ENCODE measurements at places on chromosomes 3 and 15. TPM values are rescaled to one million over a fixed set of nuclear protein-coding genes. Genes with fewer than 3 reads are reported as not detected.
A peak's percentile ranks its signal among the peaks of the same experiment; 100 is the strongest.

DNA sequence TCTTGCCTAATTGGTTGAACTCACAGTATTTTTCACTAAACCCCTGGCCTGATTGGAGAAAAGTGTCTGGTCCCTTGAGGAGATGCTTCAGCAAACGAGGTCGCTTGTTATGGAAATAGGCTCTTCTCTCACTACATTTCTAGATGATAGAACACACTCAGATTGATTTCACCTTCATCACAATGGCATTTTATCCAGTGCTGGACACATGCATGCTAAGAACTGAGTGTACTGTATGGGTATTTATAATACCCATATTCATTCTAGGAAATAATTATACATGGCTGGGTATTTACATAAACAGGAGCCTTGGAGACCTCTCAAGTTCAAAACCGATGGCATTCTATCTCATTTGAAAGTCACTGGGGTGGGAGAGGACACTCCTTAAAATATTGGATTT is 444.9 kb downstream of the LPP start:
- no peak for DNase-seq

DNA sequence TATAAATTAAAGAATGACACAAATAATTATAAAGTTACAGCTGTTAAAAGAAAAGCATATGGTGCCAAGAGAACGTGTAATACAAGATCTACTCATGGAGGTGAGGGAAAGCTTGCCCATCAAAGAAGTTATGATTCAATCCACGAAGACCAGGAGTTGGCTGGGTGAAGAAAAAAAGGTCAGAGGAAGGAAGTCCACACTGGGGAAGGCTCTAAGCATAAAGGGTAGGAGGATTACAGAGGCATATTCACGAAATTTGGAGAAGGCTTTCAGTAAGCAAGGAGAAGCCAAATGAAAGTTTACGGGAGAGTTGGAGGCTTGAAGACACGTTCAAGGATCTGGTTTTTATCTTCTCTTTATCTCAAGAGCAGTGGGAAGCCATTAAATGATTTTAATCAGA is 1.8 kb upstream of the TGFBR2 start:
- DNase-seq, result no peak

GRCh38 chr3:65408531-65409175 is 630.1 kb downstream of the MAGI1 start:
- no peak for DNase-seq

- DNase-seq, result no peak
These were observed 28.3 kb downstream of the MELTF start for GRCh38 chr3:197001106-197001971.

- no peak for DNase-seq
These were observed 59.8 kb upstream of the MEX3B start for GRCh38 chr15:82105451-82106215.

DNA sequence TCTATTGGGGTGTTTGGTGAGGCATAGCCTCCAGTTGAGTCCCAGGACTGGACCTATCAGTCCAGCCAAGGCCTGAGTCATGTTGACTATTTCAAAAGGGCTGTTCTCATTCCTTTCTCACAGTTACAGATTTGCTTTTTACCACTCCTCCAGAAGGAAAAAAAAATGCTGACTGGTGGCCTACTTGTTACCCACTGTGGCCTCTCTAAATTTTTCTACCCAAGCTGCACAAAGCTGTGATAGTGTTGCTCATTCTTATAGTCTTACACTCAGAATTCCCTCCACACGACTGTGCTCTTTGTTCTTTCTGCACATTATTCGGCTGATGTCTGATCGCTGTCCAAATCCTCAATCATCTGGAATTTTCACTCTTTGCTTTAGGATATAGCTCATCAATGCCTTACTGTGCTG is 1142.2 kb downstream of the IGSF11 start:
- DNase-seq, result no peak

DNA sequence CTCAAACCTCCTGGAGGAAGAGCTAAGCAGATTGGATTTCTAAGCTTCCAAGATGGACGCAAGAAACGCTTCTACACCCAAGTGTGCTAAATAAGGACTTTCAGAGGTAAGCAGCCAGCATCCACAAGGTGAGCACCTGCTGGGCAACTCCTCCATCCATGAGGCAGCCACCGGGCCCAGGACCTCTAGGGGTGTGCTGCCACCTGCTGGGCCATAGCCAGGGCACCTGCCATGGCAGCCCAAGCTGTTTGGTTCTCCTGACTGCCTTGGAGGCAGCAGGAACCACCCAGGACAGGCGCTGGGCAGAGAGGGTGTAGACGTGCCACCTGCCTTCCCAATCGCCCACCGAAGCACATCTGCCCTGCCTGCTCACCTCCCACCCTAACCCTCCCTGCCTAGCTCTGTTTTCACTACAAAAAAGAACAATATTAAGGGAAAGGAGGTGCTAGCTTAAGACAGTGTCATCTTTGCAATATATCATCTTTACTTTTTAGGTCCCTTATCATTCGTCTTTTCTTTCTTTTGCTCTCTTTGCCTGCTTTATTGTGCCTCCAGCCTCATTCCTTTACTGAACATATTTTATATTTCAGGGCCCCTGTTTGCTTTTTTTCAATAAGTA is 12.9 kb downstream of the C15orf62 start:
- DNase-seq, result no peak

DNA sequence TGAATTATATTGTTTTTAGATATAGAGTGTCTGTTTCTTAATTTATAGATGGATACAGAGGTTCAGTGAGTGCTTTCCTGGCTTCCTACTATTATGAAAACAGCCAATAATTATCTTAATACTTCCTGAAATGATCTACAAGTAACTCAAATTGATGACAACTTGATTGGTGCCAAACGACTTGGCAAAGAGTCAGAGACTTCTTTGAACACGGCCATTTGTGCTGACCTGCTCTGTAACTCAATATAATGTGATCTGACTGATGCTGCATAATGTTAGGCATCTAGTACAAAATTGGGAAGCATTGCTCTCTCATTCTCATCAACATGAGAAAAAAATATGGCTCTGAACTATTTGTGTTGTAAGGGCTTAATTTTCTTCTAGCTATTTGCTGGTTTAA is 193.9 kb downstream of the DIPK2A start:
- DNase-seq, result no peak

GRCh38 chr3:126518779-126519177 is 1.2 kb upstream of the UROC1 start:
- DNase-seq, result no peak

GRCh38 chr15:97961067-97961954 is 808 bp downstream of the ARRDC4 start:
- peak; percentile 19 for DNase-seq

DNA sequence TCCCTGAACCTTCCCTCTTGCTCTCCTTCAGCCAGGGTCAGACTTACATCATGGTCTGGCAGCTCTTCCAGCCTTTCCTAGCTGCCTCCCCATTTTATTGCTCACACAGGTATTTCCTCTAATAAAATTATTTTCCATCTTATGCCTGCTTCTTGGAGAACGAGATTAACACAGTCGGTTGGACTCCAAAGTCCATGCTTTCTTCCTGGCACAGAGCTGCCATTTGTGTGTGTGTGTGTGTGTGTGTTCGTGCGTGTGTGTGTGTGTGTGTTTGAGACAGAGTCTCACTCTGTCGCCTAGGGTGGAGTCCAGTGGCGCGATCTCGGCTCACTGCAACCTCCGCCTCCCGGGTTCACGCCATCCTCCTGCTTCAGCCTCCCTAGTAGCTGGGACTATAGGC is 15.5 kb downstream of the FSD2 start:
- DNase-seq, result no peak

DNA sequence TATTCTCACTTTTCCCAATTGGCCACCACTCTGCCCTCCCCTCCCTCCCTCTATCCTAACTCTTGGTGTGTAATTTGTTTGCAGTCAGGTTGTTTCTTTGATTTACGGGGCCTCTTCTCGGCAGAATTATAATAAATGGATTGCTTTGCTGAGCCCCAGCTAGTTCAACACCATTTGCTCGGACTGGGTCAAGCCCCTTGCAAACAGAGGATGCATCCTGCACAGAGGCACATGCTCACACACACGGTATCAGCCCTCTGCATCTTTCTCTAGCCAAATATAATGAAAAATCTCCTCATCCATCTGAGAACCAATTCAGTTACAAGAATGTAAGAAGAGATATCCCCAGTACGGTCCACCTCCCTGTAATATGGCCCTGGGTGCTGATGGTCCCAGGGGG is 97.7 kb downstream of the EPHB1 start:
- no peak for DNase-seq

- DNase-seq, result no peak
These were observed 117.2 kb upstream of the KCNMB2 start for GRCh38 chr3:178419071-178419470.

TICRR gene
- polyA plus RNA-seq, result 17.9 TPM

WDR93 gene
- 3.7 TPM for polyA plus RNA-seq

Measured in left kidney (tissue), 8 donors.